Myometrial cell (primary cell): ENCODE measurements at places on chromosomes 6 and 20. TPM values are rescaled to one million over a fixed set of nuclear protein-coding genes. Genes with fewer than 3 reads are reported as not detected.

HUS1B gene
- total RNA-seq = not detected in 2 replicates

SNPH gene
- total RNA-seq = 19.3 and 20.0 TPM in 2 replicates

RFX6 gene
- not detected in 2 replicates for total RNA-seq

RPS6KA2 gene
- total RNA-seq = 28.3 and 35.8 TPM in 2 replicates

TDRD6 gene
- total RNA-seq = not detected in 2 replicates

RAD21L1 gene
- total RNA-seq = 0.18 and 0.29 TPM in 2 replicates

GPR63 gene
- 1.1 and 1.2 TPM in 2 replicates for total RNA-seq

SLA2 gene
- total RNA-seq = not detected in 2 replicates

RNF182 gene
- 3.9 and 4.3 TPM in 2 replicates for total RNA-seq

MRPS18B gene
- total RNA-seq = 63.1 and 85.9 TPM in 2 replicates

MED23 gene
- 21.9 and 26.9 TPM in 2 replicates for total RNA-seq

TAAR1 gene
- total RNA-seq = not detected in 2 replicates
